Transverse colon (tissue), 4 donors: ENCODE measurements at places on chromosomes 12 and 14.
A peak's percentile ranks its signal among the peaks of the same experiment; 100 is the strongest.

DNA sequence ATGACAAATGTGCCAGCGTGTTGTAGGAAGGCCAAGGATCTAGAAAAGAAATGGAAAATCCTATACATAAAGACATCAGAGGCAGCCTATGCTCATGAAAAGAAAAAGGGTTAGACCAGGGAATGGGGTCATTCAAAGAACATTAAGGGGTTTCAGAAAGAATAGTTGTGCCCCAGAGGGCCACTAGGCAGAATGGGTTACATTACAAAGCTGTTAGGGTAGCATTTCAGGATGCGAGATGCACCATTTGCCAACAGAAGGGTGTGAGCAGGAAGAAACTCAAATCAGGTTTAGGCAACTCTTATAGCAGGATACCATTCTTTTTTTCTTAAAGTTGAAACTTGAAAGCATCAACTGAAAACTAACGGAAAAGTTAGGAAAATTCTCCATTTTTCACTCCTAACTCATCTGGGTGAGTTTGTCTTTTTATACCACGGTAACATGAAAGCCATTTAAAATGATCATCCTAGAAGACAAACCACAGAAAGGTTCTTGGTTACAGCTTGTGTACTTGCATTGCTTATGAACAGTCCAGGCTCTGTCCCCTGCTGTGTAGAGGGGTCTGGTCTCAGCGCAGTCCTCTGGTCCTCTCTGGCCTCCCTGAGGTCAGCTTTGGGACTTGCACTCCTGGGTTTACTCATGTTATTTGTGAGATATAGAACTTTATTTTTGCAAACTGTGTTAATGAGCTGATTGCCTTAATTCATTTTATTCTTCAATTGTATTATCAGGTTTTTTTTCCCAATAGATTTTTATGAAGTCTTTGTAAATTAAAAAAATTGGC is 209.1 kb downstream of the DACT1 start:
- DNase-seq, result no peak

DNA sequence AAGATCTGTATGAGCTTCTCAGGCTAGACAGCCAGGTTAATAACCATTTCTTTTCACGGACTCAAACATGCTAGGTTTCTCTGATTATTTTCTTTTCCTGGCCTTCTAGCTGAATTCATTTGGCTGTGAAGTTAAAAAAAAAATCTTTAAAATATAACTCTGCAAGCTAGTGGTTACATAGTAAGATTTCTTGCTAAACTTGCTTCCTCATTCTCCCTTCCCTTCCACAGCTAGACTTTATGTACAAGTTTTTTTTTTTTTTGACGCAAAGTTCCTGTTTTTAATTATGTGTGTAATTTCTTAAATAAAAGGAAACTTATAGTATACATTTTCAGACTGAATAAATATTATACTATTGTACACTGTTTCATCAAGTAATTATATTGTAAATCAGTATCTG is 145.4 kb downstream of the TMTC2 start:
- no peak for DNase-seq

GRCh38 chr12:49923880-49924556 is 20.3 kb upstream of the FAIM2 start:
- DNase-seq, result no peak

DNA sequence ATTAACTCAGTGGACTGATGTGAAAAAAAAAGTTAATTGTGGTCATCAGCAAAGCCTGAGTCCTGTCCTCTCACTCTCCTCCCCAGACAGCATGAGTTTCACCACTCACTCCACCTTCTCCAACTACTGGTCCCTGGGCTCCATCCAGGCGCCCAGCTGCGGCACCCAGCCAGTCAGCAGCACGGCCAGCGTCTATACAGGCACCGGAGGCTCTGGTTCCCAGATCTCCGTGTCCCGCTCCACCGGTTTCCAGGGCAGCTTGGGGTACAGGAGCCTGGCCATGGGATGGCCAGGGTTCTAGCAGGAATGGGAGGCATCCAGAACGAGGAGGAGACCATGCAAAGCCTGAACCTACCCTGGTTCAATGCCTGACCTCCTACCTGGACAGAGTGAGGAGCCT is 6.0 kb downstream of the MED6 start:
- no peak for DNase-seq

- no peak for DNase-seq
Observed at GRCh38 chr14:86013641-86014040, 483.7 kb downstream of the FLRT2 start.

- no peak for DNase-seq
Observed at GRCh38 chr12:67802731-67803130, 154.2 kb downstream of the DYRK2 start.

GRCh38 chr12:113910751-113911272 is 55.3 kb downstream of the RBM19 start:
- no peak for DNase-seq

- no peak for DNase-seq
Observed at GRCh38 chr12:78419513-78419912, 445.1 kb upstream of the SYT1 start.

DNA sequence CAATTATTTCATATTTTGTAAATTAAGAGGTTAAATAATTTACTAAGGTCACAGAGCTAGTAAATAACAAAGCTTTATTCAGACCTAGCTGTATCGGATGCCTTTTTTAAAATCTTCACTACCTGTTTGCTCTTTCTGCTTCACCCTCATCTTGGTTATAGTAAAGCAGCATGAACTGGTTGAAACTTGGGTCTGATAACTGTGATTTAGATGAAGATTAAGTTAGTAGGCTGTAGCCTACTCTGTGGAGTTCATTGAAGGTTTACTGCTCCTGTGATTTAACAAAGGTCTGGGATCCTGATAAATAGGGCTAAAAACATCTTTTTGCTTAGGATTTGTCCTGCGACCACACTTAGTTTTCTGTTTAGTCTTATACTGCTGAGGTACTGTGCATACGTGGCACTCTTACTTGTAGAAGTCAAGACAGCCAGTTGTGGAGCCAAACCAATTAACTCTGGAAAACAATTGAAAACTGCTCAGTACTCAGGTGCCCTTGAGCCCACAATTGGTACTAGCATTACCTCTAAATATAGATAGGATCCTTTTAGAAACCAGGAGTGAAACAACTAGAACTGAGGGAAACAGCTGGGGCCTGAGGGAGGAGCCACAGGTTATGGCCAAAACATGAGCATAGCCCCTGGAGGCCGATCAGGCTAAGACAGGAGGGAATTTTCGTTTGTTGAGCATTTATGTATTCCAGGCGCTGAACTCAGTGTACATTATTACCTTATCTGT is 2.3 kb downstream of the SPATS2 start:
- DNase-seq, result peak; percentile 63

DNA sequence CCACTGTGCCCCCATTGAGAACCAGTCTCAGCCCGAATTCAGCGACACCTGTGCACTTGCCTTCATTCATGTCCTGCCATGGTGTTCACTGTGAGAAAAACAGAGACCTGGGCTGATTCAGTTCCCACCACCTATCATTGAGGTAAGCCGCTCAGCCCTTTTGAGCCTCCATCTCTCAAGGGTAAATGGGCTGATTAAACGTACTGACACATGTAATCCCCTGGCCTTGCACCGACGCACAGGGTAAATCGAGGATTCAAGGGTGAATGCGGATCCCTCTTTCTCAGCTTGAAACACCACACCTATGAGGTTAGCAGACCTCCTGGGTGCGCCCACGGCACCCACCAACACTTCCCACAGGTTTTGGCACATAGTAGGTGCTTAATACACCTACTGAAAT is 69.7 kb downstream of the C14orf132 start:
- no peak for DNase-seq

DNA sequence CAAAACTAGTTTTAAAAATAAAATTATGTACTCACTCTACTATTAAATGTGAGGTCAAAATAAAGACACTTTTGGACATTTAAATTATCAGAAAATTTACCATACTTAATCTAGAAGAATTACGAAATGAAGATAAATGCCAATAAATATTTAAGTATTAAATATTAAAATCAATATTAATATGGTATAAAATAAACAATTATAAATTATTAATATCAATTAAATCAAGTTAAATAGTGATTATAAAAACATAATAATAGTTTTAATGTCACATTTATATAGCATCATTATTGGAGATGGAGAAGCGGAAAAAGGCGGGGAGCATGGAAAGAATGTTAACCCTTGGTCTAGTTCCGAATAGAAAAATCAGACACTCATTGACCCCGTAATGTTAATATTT is 224.3 kb upstream of the MDGA2 start:
- no peak for DNase-seq

GRCh38 chr14:20612403-20612802 is 21.2 kb upstream of the RNASE12 start:
- DNase-seq, result no peak

GRCh38 chr14:72612041-72612440 is 281.9 kb downstream of the DPF3 start:
- no peak for DNase-seq

- DNase-seq, result no peak
Observed at GRCh38 chr12:124378926-124379325, 84.0 kb downstream of the RFLNA start.

DNA sequence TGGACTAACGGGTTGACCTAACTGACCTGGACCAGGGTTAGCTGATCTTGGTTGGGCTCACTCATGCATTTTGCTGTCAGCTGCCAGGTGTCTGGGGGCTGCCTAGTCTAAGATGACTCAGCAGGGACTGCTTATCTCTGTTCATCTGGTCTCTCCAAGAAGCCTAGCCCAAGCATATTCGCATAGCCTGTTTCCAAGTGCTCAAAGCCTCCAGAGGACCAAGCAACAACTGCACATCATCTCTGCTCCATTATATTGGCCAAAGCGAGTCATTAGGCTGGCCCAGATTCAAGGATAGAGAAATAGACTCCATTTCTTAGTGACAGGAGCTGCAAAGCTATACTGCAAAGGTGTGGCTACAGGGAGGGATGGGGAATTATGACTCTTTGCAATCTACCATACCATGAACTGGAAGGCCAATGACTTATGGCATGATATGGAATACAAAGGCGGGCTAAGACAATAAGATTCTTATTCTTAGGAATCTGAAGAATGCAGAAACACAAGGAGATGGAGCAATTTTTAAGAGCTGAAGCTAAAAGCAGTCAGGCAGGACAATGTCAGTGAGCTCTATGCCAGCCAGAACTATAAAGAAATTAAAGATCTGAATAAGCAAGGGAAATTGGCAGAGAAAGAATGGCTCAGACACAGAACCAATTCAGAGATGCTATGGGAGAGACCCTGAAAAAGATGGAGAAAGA is 194.6 kb upstream of the FSCB start:
- DNase-seq, result no peak

DNA sequence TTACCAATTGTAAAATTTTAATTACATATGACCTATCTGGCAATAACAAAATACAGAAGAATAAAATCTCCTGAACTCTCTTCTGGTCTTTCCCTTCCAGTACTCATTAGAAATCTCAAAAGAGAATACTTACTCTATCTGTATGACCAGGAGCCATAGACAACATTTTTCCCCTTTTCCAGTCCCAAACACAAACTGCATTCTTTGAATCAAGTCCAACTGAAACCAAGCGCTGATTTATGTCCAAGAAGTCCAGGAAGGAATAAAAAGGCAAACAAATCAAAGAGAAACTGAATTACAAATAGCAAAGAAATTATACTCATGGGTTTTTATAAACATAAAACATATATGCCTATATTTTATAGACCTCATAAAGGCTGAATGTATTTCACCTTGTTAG is 46.7 kb downstream of the EML5 start:
- DNase-seq, result no peak

DNA sequence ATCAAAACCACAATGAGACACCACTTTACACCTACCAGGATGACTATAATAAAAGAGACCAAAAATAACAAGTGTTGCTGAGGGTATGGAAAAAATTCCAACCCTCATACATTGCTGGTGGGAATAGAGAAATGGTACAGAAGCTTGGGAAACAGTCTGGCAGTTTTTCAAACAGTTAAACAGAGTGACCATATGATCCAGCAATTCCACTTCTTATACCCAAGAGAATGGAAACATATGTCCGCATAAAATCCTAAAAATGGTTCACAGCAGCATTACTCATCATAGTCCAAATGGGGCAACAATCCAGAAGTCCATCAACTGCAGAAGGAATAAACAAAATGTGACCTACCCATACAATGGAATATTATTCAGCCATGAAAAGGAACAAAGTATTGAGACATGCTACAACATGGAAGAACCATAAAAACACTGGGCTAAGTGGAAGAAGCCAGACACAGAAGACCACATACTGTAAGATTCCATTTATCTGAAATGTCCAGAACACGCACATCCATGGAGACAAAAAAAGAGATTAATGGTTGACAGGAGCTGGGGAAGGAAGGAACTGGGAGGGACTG is 44.5 kb downstream of the CHGA start:
- DNase-seq, result no peak

DNA sequence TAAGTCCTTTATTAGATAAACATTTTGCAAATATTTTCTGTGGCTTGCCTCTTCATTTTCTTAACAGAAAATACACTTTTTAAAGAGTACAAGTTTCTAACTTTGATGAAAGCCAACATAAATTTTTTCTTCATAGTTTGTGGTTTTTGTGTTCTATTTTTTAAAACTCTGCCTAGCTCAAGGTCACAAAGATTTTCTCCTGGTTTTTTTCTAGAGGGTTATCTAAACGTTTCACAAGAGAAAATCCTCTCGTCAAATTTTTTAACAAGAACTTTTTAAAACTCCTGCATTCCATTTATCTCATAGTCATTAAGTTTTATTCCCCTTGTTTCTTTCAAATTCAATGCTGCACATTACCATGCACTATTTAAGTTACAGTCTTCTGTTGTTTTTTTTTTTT is 8.2 kb downstream of the AREL1 start:
- DNase-seq, result no peak

DNA sequence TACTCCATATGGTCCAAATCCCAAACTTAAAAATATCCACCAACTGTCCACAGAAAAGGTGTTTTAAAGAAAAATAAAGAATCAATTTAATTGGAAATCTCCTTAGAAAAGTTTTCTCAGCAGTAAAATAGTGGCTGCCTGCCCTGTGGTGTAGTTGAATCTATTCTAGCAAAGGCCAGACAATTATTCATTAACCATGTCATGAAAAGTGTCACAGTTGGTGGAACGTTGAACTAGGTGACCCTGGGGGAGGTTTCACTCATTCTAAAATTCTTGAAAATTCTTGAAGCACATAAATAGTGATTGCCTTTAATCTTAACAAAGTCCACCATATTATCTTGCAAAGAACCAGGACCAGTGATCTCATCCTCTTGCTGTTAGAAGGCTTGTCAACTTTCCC is 78.4 kb upstream of the GZMB start:
- no peak for DNase-seq

- DNase-seq, result no peak
Observed at GRCh38 chr12:109716092-109716479, 2.5 kb downstream of the FAM222A start.

DNA sequence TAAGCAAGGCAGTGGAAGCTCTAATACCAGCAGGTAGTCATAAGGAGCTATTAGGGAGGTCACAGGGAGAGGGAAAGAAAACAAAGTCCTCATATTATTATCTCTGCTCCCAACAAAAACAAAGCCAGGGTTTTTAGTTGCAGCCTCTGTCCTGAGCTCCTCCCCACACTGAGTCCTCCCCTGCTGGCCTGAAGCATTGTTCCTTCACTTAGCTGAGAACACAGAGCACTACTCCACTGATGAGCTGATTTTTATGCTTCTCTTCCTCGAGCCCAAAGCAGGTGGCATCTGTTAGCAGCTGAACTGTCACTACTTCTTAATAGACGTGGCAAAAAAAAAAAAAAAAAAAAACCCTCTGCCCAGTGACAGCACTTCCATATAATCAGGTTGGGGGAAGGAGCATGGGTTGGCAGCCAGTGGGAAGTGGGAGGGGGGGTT is 10.5 kb upstream of the STAC3 start:
- DNase-seq, result no peak
